ENCODE measurements at places on chromosomes 13 and 19. TPM values are rescaled to one million over a fixed set of nuclear protein-coding genes. Genes with fewer than 3 reads are reported as not detected.

Gene PEAK3
- total RNA-seq = not detected

Gene CEACAM21
- not detected for total RNA-seq

Gene CYP4F2
- 0.19 TPM for total RNA-seq

Gene FGF14
- total RNA-seq = 0.13 TPM

GRCh38 chr13:113502686-113503085, 12.2 kb upstream of the DCUN1D2 start:
- no peaks in the 10 kb centered on the region for H3K4me1 ChIP-seq
- no peak overlapping the region for H3K4me3 ChIP-seq
- H3K36me3 ChIP-seq = peaks cover 6% of the 10 kb centered on the region
- no peak overlapping the region for H3K27ac ChIP-seq

DNA sequence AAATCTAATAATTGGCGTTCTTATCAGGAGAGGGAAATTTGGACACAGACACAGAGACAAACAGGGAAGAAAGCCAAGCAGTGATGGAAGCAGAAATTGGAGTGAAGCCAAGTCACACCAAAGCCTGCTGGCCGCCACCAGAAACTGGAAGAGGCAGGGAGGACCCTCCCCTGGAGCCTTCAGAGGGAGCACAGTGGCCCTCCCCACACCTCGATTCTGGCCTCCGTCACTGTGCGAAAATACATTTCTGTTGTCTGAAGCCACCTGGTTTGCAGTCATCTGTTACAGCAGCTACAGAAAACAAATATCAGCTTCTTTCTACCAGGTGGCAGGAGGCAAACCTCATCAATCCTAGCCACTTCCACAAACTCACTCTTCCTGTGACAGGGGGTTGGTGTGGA, 8.3 kb upstream of the TLE6 start:
- H3K4me3 ChIP-seq = no peak overlapping the region
- H3K27ac ChIP-seq = peak overlapping the region; percentile 67
- H3K36me3 ChIP-seq = no peaks in the 10 kb centered on the region
- no peak for DNase-seq
- H3K4me1 ChIP-seq = peaks cover 29% of the 10 kb centered on the region

- no peaks in the 10 kb centered on the region for H3K4me1 ChIP-seq
- no peaks in the 10 kb centered on the region for H3K36me3 ChIP-seq
- no peak for DNase-seq
Measured at GRCh38 chr19:29084266-29084665, 128.7 kb downstream of the UQCRFS1 start.

- peak overlapping the region; percentile 26 for H3K4me3 ChIP-seq
- H3K4me1 ChIP-seq = peaks cover 73% of the 10 kb centered on the region
- H3K27me3 ChIP-seq = peaks cover 25% of the 10 kb centered on the region
Measured at GRCh38 chr19:47227352-47228167, 3.4 kb downstream of the BBC3 start.

GRCh38 chr19:41447732-41448332, 4.9 kb downstream of the ERICH4 start:
- H3K27me3 ChIP-seq = no peaks in the 10 kb centered on the region
- DNase-seq = no peak
- peaks cover 11% of the 10 kb centered on the region for H3K4me1 ChIP-seq
- no peaks in the 10 kb centered on the region for H3K36me3 ChIP-seq

GRCh38 chr13:91162180-91162579, 185.3 kb upstream of the MIR17HG start:
- no peak overlapping the region for H3K27ac ChIP-seq
- H3K4me3 ChIP-seq = no peak overlapping the region
- H3K4me1 ChIP-seq = peaks cover under 1% of the 10 kb centered on the region
- H3K36me3 ChIP-seq = no peaks in the 10 kb centered on the region
- no peaks in the 10 kb centered on the region for H3K27me3 ChIP-seq
- DNase-seq = no peak

DNA sequence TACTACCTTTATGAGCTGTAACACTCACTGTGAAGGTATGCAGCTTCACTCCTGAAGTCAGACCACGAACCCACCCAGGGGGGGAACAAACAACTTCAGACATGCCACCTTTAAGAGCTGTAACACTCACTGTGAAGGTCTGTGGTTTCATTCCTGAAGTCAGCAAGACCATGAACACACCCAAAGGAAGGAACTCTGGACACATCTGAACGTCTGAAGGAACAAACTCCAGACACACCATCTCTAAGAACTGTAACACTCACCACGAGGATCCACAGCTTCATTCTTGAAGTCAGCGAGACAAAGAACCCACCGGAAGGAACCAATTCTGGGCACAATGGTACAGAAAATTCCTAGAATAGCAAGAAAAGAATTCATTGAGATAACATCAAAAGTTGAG, 1796.5 kb upstream of the MIR17HG start:
- no peaks in the 10 kb centered on the region for H3K27me3 ChIP-seq
- no peaks in the 10 kb centered on the region for H3K36me3 ChIP-seq
- H3K4me3 ChIP-seq = no peak overlapping the region
- no peak for DNase-seq
- H3K4me1 ChIP-seq = no peaks in the 10 kb centered on the region
- H3K27ac ChIP-seq = no peak overlapping the region
